ENCODE measurements at places on chromosomes 16 and 17. TPM values are rescaled to one million over a fixed set of nuclear protein-coding genes. Genes with fewer than 3 reads are reported as not detected.

GRCh38 chr16:86384263-86384649, 126.1 kb upstream of the FOXF1 start:
- H3K36me3 ChIP-seq, result no peaks in the 10 kb centered on the region
- no peaks in the 10 kb centered on the region for H3K4me1 ChIP-seq
- no peak overlapping the region for H3K27ac ChIP-seq
- no peak for DNase-seq
- no peaks in the 10 kb centered on the region for H3K27me3 ChIP-seq

The SALL1 gene
- total RNA-seq, result 0.14 TPM

GRCh38 chr16:66266436-66267291, 99.8 kb upstream of the CDH5 start:
- DNase-seq, result no peak
- H3K4me1 ChIP-seq, result no peaks in the 10 kb centered on the region
- no peak overlapping the region for H3K4me3 ChIP-seq
- H3K36me3 ChIP-seq, result no peaks in the 10 kb centered on the region
- no peaks in the 10 kb centered on the region for H3K27me3 ChIP-seq

GRCh38 chr17:21094298-21094704, 32.5 kb upstream of the DHRS7B start:
- H3K27me3 ChIP-seq, result no peaks in the 10 kb centered on the region
- H3K4me3 ChIP-seq, result no peak overlapping the region
- H3K27ac ChIP-seq, result no peak overlapping the region

- peaks cover 8% of the 10 kb centered on the region for H3K4me1 ChIP-seq
- no peaks in the 10 kb centered on the region for H3K36me3 ChIP-seq
- H3K4me3 ChIP-seq, result no peak overlapping the region
- H3K27me3 ChIP-seq, result no peaks in the 10 kb centered on the region
These were observed 76.0 kb downstream of the N4BP1 start for GRCh38 chr16:48533931-48534330.

The CMTM4 gene
- total RNA-seq, result 57.7 TPM

DNA sequence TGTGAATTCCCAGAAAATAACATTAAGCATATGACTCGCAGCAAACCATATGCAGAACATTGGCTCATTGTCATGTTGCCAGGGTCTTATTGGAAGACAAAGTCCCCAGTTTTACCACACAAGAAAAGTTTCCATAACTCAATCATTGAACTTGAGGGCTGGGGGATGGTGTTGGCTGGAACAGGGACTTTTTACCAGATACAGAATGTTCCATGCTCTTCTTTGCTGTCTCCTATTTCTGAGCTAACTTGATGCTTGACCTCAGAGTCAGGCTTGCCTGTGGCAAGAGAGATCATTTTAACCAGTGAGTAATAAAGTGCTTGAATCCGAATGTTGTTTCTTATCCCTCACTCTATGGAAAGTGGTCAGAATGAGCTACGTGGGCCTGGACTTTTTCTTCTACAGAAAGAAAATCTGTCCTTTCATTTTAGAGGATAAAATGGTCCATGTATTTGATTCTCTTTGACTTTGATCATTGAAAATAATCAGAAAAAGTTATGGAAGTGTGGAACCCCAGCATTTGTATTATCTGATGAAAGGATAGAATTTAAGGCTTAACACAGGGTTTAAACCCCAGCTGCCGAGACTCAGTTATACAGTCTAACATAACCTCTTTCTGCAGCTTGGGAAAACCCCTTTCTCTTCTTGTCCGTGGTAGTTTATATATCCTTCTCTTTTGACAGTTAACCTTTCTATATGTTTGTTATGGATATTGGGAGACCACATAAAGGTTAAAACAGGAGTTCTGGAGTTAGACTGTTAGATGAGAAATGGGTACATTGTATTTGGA, 67.0 kb downstream of the TUBD1 start:
- DNase-seq, result no peak
- no peaks in the 10 kb centered on the region for H3K36me3 ChIP-seq

Measured in prostate gland (tissue), 2 donors.